ENCODE measurements at places on chromosomes 12 and 14.

GRCh38 chr12:93587611-93588010 is 15.1 kb downstream of the SOCS2 start:
- DNase-seq: no peak

GRCh38 chr12:48978291-48978740 is at the start of gene WNT1:
TSS of gene WNT1 (plus strand) at chr12:48978322. CDS start at chr12:48978651, 329 bp downstream.
- no peak for DNase-seq

- no peak for DNase-seq
Measured at GRCh38 chr14:89848165-89848564, 106.4 kb downstream of the EFCAB11 start.

DNA sequence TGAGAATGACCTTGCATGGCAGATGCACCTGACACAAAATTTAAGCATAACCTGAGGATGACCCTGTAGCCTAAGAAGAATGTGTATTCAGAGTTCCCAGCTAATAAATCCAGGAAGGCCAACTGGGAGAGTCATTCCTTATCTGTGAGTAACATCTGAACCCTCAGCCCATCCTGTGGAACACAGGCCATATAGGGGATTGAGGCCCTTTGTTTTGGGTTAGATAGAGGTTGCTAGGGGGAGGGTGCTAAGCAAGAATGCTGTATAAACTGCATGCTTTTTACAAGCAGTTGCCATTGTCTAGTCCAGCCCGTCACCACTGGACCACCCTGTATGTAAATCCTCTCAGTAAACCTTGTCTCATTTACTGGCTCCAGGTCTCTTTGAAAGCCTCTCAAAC is 77.0 kb downstream of the BICD1 start:
- peak; percentile 36 for DNase-seq

- DNase-seq: peak; percentile 67
Measured at GRCh38 chr12:46524778-46525177, 152.2 kb upstream of the SLC38A2 start.

DNA sequence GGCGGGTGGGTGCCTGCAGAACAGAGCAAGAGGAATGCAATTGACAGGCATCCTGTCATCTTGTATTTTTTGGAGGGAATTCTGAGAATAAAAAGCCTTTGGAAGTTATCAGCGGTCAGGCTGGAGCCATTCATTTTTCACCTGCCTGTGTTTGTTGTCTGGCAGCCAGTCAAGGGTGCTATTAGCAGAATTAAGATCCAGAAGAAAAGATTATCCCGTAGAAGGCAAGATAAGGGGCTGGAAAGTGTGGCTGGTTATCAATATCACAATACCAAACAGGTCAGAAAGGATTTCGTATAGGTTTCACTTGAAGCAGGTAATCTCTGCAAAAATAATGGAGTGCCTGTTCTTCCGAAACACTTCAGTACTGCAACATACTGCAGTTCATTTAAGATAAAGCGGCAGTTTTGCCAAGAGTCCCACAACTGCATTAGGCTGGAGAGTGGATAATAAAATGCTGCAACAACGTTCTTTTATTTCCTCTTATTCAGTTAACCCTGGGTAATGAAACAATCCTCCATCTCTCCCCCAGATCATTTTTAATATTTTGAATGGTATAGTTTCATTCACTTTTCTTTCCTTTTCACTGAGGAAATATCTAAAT is 171.2 kb upstream of the CDKN3 start:
- DNase-seq: no peak

- DNase-seq: no peak
Measured at GRCh38 chr14:36009643-36010042, 166.9 kb downstream of the PTCSC3 start.

- DNase-seq: no peak
Measured at GRCh38 chr12:113850309-113851056, 115.6 kb downstream of the RBM19 start.

DNA sequence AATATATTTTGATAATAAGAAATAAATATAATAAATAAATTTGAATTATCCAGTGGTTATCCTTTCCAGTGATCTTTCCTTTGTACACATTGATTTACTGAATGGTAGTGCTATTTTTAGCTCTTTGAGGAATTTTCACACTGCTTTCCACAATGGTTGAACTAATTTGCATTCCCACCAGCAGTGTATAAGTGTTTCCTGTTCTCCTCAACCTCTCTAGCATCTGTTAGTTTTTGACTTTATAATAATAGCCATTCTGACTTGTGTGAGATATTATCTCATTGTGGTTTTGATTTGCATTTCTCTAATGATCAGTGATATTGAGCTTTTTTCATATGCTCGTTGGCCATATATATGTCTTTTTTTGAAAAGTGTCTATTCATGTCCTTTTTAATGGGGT is 333.7 kb downstream of the RAD51B start:
- DNase-seq: no peak

- no peak for DNase-seq
Measured at GRCh38 chr14:52429451-52429850, 115.3 kb downstream of the PTGER2 start.

DNA sequence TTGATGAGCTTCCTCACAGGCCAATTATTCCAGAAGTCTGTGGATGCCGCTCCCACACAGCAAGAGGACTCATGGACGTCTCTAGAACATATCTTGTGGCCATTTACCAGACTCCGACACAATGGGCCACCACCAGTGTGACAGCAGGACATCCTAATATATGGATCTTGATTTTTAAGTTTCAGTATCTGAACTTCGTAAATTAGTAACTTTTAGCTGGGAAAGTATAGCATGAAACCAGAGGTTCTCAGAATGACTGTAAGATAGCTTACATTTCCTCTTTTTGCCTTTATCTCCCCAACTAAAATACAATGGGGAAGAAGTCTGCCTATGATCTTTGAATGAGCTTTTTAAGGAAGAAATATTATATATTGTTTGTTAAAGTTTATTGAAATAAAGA is 87.0 kb downstream of the DNAI7 start:
- DNase-seq: no peak

DNA sequence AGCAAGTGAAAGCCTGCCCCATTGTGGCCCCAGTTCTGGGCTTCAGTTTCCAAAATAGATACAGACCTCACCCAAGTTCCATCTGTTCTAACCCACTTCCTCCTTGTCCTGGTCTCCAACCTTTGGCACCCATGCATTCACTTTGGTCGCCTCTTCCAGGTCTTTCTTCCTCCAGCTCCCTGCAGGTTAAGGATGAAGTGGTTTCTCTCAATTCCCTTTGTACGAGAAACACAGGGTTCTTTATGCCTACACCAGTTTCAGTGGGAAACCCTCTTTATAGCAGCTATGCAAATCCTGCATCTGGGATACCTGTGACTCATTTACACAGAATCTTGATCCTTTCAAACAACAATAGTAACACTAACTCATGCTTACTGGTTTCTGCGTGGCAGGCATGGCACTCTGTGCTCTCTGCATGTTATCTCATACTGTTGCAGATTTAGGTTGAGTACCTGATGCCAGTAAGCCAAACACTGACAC is 110.6 kb upstream of the AMIGO2 start:
- peak; percentile 80 for DNase-seq

GRCh38 chr12:123502163-123502704 is 31.3 kb downstream of the RILPL1 start:
- DNase-seq: no peak

- peak; percentile 26 for DNase-seq
Measured at GRCh38 chr12:107126796-107127481, 33.6 kb upstream of the CRY1 start.

DNA sequence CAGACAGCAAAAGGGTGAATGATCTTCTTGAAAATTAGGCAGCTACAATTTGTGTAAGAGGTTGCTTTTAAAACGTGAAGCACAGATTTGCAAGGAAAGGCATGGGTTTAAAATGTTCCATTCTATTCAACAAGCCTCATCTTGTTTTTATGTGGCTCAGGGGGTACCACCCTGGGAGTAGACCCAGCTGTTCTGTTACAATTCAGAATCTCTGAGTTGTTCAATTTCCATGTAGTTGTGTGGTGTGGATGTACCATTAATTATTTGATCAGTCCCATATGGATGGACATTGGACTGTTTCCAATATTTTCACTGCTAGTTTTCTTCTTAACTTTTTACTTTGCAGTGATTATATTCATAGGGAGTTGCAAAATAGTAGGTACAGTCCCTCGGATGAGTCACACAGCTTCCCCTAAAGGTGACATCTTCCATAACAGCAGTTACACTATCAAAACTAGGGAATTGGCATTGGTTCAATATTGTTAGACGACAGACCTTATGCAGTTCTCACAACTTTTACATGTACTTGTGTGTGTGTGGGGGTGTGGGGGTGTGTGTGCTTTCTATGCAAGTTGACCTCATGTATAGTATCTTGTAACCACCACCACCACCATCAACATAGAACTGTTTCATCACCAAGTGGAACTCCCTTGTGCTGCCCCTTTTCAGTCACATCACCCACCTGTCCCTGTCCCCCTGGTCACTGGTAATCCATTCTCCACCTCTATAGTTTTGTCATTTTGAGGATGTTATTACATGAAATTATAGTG is 59.0 kb upstream of the CAPRIN2 start:
- no peak for DNase-seq

Measured in Daoy (cell line).